Stimulated activated CD4-positive, alpha-beta T cell treated with anti-CD3 and anti-CD28 coated beads, Interleukin-2, amount 100 ng/mL, for 24 hours (primary cell): ENCODE measurements at places on chromosomes 4 and X.

DNA sequence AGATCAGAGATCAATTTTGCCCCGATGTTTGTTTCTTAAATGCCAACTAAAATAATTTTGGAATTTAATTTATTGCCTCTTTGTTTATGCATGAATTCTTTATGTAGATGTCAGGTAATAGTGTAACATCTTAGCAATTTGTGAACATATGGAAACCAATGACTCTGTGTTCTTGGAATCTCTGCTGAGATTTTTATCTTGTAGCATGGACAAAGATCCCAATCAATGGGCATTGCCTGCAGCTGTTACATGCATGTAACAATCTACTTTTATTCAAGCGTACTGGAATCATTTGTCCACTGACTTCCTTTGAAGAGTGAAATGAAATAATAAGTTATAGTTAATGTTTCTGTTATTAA is 61.6 kb upstream of the ARSJ start:
- DNase-seq, result no peak

GRCh38 chr4:11628093-11628725 is 199.5 kb upstream of the HS3ST1 start:
- no peak for DNase-seq

DNA sequence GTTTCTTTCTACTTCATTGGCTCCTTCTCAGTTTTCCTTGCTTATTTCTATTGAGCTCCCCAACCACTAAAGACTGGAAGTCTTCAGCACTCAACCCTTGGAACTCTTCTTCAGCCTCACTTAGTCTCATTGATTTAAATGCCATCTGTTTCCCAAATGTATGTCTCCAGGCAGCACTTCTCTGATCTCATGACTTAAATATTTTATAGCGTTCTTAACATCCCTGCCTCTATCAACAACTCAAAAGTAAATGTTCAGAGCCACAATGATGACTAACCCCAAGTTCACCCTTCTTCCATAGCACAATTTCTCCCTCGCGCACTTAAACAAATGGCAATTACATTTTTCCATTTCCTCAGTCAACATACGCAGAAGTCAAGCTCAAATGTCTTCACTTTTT is 1393.3 kb downstream of the ARAP2 start:
- no peak for DNase-seq

DNA sequence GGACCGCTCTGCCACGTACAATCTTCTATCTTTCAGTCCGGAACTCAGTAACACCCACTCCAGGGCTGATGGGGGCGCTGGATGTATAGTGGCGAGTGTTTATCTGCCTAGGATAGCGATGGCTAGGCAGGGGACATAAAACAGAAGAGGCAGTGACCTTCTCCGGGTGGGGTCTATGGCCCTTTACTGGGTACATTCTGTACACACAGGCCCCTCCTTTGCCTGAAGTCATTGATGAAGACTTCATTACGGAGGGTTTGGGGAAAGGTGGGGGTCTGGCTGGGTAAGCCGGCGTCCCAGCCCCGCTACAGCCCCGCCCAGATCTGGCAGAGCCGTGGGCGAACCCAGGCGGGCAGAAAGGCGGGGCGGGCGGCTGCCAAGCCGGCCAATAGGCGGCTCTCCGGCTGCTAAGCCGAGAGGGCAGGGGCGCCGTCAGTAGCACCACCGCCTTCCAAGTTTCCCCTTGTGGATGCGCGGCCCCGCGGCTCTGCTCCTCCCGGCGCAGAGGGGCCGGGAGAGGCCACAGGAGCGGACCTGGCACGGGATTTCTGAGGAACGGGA is at the start of gene CHST7:
TSS of gene CHST7 (plus strand) at position 435 of the 561 bp plus-strand sequence. CDS start 167 bp downstream, outside the sequence.
- DNase-seq, result peak; percentile 57

DNA sequence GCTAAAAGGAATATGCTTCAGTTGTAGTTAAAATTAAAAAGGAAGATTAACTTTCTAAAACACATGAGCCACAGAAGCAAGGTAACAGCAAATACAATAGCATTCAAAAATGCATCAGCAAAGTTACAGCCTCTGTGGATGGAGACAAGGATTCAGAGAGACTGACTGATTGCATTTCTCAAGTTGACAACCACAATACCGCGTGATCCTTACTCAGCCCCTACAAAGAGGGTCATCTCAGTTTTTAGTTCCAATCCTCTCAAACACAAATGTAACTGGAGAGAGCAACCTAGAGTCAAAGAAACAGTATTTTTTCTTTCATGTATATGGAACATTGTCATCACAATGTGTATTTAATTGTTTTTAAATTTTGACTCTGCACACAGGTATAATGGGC is 14.2 kb upstream of the C1QTNF7 start:
- no peak for DNase-seq

GRCh38 chr4:168549143-168549542 is 52.3 kb downstream of the PALLD start:
- no peak for DNase-seq

DNA sequence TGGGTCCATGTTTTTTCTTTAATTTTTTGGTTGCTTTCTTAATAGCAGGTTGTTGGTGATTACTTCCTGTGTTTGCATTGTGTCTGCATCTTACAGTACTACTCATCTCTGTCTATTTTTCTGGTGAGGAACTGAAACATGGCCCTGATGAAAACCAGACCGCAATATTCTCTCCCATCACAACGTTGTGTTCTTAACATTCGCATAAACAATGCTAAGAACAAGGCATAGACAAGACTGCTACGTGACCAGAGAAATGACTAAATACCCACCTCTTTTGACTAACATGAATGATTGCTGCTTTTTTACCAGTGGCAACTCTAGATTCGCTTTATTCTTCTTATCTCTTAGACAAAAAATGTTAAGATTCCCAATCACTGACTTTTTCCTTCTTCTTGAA is 179.1 kb downstream of the GC start:
- no peak for DNase-seq

DNA sequence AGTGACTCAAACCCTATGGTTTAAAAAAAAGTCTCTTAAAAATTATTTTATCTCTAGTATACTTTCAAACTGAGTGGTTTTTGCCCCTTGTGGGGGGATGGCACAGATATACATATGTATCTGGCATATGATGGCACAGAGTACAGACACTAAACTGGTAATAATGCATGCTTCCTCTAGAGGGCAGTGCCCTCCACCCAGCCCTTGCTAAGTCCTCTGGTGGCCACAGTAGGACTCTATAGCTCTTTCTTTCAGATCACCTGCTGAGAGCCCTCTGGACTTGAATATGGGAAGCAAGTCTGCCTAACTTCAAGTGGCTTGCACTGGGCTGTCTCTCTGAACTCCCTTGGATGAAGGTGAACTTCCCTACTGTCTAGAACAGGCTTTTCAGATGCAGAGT is 66.3 kb downstream of the TSPAN7 start:
- peak; percentile 5 for DNase-seq

DNA sequence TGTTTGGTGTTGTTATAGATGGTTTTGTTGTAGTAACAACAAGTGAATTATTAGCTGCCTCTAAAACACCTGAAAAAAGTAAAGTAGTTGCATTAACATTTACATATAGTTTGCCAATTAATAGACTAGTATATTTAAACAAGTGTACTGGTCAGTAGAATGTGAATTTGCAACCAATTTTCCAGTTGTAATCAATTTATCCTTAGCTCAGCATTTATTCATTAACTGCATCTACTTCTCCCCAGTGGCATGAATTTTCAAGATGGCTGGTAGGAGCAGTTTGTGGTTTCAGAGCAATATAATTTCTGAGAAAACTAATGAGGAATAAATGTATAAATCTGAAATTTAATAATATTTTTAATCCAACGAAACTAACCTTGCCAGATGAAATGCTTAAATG is 37.9 kb downstream of the EMCN start:
- DNase-seq, result no peak

DNA sequence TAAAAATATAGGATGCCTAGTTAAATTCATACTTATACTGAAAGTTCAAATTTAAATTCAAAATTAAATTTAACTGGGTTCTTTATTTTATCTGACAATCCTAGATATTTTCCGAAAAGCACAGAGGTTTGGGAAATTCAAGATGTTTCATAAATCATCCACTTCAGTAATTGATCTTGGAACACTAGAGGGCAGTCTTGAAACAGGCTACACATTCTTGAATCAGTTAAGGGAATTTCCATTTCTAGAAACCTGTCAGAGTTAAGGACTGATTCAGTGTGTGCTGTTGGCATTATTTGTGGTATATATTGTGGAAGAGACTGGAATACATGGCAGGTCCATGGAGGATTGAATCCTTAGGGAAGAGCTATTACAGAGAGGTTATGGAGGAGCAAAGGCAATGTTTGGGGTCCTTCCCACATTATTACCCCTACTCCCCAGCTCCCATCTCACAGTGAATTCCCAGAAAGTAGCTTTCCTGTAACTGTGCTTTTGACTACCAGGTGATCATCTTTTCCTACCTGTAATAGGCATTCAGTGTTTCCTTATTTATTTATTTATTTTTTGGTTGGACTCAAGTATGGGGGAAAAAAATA is 92.9 kb downstream of the EGF start:
- DNase-seq, result no peak

DNA sequence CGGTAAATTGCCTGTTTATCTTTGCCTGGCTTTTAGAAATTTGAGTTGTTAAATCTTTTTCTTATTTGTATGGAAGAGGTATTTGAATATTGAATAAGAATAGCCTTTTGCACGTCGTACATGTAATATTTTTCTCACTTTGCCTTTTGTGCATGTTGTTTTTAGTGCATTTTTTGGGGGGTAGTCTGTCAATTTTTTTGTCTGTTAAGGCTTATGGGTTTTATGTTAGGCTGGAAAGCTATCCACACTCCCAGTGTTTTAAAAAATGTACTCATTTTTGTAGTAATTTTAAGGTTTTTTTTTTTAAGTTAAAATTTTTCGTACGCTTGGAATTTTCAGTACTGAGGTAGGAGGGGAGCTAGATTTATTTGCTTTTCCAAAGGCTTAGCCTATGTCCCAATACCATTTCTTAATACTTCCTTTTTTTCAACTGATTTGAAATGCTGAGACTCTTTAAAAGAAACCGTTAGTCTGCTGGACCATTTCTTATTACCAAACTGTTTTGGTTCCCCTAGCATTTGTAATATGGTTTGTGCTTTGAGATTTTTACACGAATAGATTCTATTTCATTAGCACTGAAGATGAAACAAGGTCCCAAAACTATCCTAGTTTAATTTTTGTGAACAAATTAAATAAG is 1.3 kb downstream of the HERC5 start:
- DNase-seq, result no peak

- DNase-seq, result no peak
Measured at GRCh38 chrX:21738210-21738949, 19.5 kb downstream of the SMPX start.

DNA sequence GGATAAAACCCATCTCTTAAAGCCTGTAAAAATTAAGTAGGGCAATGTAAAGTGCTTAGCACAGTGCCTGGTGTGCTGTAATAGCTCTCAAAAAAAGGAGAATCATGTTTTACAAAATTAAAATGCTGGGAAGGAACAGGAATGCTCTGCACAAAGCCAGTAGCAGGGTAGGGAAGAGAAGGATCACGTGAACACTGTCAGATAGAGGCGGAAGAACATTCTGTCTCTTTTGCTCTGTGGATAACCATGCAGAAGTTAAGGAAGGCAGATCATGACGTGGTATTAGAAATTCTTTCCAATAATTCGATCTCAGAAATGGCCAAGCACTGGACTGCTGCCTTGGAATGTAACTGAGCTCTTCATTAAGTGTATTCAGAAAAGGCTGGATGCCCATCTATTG is 136.2 kb upstream of the PDLIM3 start:
- DNase-seq, result no peak

GRCh38 chrX:73134741-73135140 is 55.4 kb upstream of the PABPC1L2A start:
- no peak for DNase-seq

DNA sequence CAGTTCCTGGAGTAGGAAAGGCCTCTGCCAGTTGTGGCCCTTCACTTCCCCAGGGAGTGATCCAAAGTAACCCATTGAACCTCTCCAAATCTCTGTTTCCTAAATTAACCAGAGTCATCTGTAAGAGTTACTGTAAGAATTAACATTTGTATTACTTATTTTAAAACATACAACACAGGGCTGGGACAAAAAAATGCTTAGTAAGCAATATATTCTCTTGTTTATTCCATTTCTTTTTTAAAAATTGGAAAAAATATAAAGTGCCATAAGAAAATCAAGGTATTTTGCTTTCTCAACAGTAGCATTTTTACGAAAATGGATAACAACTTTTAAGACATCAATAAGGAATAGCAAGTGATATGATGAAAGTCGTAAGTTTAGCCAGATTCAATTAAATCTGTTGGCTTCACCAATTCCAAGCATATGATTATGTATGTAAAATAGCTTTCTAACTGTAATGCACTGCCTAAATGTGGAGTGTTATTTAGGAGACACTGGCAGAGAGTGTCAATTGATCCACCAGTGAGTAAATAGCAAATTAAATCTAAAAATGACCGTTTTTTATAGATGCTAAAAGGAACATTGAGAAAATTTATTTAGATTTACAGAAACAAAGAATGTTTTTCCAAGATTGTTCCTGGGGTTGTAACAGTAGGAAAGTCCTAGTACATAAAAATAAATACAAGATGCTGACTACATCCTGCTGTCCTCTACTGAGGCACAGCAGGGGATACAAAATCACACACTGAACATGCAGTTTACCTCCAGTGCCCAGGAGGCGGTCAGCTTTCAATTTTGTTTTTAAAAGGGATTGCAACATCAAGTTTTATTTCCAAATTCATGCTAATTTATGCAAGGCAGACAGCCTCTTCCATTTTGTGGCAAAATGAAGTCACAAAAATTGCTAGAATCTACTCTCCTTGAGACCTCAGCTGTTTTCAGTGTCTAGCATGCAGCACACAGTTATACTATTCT is 53.7 kb downstream of the GPM6A start:
- DNase-seq, result no peak

- DNase-seq, result no peak
Measured at GRCh38 chr4:123507376-123507775, 110.8 kb downstream of the SPRY1 start.

GRCh38 chr4:109025471-109026076 is 262.7 kb upstream of the ETNPPL start:
- DNase-seq, result no peak

DNA sequence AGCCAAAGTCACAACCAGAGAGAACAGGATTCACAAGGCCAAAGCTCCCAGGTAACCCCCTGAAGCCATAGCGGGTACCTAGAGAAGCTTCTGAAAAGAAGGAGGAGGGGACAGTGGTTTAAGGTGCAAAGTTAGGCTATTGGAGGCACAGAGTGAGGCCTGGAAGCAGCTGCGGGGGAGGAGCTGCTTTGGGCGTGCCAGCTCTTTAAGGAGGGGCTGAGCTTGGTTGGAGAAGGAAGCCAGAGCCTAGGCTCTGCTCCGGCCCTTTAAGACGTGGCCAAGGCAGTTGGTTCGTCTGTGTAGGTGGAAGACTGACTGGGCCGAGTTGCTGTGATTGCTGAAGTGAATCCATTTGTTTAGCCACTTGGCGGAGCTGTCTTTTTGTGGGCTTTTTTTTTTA is 1.5 kb downstream of the KLF8 start:
- DNase-seq, result no peak

- no peak for DNase-seq
Measured at GRCh38 chrX:31652650-31653049, 580.8 kb upstream of the FTHL17 start.
